ENCODE measurements at places on chromosomes 11 and 22.

DNA sequence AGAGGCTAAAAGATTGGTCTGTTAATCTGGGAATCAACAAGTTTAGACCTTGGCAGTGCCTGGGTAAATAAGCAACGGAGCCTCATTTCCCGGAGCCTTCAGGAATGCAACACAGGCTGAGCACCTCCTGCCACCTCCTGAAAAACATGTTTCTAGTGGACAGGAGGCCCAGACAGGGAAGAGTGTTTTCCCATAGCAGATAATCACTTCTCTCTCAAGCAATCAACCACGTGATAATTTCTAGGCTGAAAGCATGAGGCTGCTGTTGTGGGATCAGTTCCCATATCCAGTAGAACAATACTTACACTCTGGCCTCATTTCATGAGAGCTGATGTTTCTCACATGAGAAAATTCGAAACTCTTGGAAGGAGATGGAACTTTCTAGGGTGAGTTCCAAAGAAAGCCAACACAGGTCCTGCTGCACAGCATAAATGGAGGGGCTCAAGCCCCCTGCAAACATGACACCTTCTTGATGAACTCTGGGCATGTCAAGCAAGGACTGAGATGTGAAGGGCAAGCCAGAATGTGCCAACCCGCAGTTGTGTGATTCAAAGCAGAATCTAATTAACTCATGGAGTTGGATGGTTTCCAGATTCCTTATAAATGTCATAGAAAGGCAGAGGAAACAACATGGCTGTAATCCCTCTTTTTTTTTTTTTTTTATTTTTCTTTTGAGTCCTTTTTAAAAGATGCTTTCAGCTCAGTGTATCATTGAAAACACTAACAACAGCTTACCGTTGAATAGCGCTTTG, 228.5 kb upstream of the SESN3 start:
- DNase-seq, result no peak

DNA sequence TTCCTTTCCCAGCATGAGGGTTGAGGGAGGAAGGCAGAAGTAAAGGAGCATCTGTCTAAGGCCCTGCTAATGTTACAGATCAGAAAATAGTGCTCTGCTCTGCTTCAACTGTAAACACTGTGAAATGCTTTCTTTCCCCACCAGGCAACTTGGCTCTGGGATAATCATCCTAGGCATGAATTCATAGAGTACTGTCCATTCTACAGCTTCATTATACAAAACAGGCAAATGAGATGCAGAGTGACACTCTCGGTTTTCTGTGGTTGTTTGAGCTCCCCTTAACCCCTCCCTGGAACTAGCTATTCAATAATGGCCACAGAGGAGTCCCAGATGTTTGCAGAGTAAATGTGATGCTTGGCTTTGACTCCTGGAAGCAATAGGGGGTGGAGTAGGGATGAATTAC, 184.3 kb upstream of the CTSC start:
- DNase-seq, result no peak

DNA sequence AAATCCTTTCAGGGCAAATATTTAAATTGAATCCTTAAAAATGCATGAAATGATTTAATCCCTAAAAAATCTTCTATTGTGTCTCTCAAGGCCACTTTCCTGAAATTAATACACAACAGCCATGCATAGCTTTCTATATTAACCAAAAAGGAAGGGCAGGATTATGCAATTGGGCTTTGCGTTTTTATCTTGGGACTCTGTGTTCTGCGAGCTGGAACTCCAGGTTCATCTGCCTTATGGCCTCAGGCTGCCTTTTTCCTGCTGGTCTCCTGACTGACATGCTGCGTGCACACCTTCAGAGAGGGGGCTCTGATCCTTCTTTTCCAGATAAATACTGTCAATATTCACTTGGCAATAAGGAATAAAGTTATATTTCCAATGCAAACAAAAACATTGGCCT, 141.7 kb upstream of the GRIA4 start:
- DNase-seq, result no peak

- DNase-seq, result no peak
These were observed 63.6 kb downstream of the DENND5A start for GRCh38 chr11:9201372-9202162.

GRCh38 chr22:48835857-48836672, 991.6 kb downstream of the BRD1 start:
- DNase-seq, result no peak

Data from activated CD4-positive, alpha-beta T cell treated with anti-CD3 and anti-CD28 coated beads, Interleukin-2, amount 50 U/mL, for 1 hour (primary cell).